SK-MEL-5 (cell line): ENCODE measurements at places on chromosomes 6 and 20.

DNA sequence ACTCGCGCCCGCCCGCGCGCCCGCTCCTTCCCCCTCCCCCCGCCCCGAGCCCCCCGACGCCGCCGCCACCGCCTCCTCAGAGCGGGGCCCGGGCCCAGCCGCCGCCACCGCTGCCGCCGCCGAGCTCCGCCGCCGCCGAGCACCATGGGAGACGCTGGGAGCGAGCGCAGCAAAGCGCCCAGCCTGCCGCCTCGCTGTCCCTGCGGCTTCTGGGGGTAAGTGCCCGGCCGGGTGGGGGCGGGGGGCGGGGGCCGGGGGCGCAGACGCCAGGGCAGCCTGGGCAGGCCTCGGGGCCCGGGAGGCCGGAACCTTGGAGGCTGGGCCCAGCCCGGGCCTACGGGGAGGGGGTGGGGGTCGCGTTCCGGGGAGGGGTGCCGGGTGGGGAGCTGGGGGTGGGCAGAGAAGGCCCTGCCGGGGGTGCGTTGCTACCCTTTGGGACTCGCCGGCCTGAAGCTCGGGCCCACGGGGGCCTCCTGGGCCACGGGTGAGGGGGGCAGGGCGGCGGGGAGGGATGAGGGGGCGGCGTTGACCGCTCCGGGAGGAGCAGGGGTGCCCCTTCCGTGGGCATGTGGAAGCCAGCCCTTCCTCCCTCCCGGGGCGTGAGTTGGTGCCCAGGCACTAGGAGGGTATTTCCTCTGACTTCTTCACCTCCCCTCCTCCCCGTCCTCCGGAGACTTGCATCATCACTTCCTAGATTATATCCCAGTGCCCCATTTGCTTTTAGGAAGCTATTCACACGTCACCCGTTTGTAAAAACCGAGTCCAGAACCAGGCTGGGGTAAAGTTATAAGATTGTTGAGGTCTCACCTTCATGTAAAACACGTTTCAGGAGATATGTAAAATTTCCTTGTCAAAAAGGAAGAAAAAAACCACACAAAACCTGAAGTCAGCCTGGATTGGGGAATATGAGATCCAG, 533 bp downstream of the ZFAND3 start:
- DNase-seq, result peak; percentile 78

- no peak for DNase-seq
These were observed 329.5 kb downstream of the TPBG start for GRCh38 chr6:82693094-82693493.

GRCh38 chr6:88302769-88303225, 136.7 kb upstream of the CNR1 start:
- no peak for DNase-seq

DNA sequence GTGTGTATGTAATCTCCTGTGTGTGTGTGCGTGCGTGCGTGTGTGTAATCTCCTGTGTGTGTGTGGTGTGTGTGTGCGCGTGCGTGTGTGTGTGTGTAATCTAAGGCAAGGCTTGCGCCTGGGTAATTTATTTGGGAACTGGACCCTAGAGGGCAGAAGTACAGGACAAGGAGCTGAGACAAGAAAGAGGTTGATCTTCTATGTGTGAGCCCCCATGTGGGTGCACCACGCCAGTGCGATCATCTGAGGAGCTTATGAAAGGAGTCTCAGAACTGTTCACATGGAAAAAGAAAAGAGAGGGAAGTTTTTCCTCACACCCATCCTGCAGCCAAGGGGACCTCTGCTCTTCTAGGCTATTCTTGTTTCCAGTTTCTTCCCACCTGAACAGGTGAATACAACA, 220.1 kb upstream of the GGTLC1 start:
- peak; percentile 48 for DNase-seq

GRCh38 chr20:64065974-64066343, 3.0 kb downstream of the TCEA2 start:
- DNase-seq, result peak; percentile 63
